Endothelial cell of umbilical vein (primary cell): ENCODE measurements at places on chromosomes 5 and 9. TPM values are rescaled to one million over a fixed set of nuclear protein-coding genes. Genes with fewer than 3 reads are reported as not detected.

DNA sequence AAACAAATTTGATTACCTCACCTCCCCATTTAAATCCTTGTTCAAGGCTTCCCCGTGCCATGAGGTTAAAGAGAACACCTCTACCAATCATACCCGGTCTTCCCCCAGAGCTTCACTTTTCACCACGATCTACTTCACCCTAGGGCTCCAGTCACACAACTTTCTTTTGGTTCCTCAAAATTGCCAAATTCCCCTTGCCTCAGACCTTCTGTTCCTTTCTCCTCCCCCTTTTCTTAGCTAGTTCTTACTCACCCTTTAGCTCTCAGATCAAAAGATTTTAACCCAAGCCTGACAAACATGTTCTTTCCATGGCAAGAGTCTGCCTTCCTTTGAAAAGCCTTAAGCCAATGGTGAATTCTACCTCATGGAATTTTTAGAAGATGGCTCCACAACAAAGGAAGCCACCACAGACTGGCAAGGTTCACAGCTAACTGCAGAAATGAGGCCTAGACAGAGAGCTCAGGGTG is 56.7 kb downstream of the MAPKAP1 start:
- no peak overlapping the region for H3K4me3 ChIP-seq
- DNase-seq, result peak; percentile 36
- H3K27ac ChIP-seq, result peak overlapping the region; percentile 99
- no peaks in the 10 kb centered on the region for H3K36me3 ChIP-seq
- no peaks in the 10 kb centered on the region for H3K27me3 ChIP-seq

- H3K27ac ChIP-seq, result no peak overlapping the region
- H3K4me1 ChIP-seq, result no peaks in the 10 kb centered on the region
- no peak overlapping the region for H3K4me3 ChIP-seq
- no peaks in the 10 kb centered on the region for H3K27me3 ChIP-seq
- no peak for DNase-seq
- H3K36me3 ChIP-seq, result no peaks in the 10 kb centered on the region
Observed at GRCh38 chr5:136740228-136740627, 374.9 kb upstream of the TRPC7 start.

GRCh38 chr5:120600639-120601038 is 136.5 kb downstream of the PRR16 start:
- no peaks in the 10 kb centered on the region for H3K36me3 ChIP-seq
- DNase-seq, result no peak
- no peaks in the 10 kb centered on the region for H3K27me3 ChIP-seq
- H3K27ac ChIP-seq, result no peak overlapping the region
- no peaks in the 10 kb centered on the region for H3K4me1 ChIP-seq

DNA sequence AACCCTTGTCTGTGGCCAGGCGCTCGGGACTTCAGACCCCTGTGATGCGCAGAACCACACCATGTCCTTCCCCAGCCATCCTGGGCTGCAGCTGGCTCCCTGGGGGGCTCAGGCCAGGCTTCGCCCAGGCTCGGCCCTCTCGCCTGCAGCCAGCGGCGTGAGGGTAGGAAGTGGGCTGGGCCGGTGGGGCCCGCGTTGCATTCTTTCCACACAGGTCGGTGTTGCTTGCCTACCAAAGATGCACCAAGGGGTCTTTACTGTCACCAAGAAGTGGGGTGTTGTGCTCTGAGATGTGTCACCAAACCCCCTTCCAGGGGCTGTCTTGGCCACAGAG is 48.3 kb upstream of the RNF130 start:
- no peak overlapping the region for H3K27ac ChIP-seq
- H3K4me1 ChIP-seq, result no peaks in the 10 kb centered on the region
- DNase-seq, result no peak
- no peaks in the 10 kb centered on the region for H3K27me3 ChIP-seq

The PCDHAC2 gene
- total RNA-seq, result 0.90 and 1.00 TPM in 2 replicates

The FREM1 gene
- total RNA-seq, result 0.14 and 0.29 TPM in 2 replicates
